ENCODE measurements at places on chromosomes 12 and 14.
A peak's percentile ranks its signal among the peaks of the same experiment; 100 is the strongest.

DNA sequence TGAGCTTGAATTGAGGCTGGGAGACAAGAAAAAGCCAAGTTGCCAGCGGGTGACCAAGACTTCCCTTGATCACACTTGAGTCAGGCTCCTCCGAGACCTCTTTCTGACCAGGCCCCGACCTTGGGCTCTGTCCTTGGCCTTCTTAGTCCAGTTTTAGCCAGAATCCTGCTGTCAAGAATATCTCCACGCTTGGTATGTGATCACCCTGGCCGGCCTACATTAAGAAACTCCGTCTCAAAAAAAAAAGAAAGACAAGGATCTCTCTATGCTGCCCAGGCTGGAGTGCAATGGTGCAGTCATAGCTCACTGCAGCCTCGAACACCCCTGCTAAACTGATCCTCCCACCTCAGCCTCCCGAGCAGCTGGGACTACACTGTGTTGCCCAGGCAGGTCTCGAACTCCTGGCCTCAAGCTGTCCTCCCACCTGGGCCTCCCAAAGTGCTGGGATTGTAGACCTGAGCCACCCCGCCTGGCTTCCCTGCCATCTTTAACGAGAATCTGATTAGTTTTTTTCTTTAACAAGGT lies 1.0 kb upstream of the ITPK1 start:
- DNase-seq, result no peak

- no peak for DNase-seq
Measured at GRCh38 chr14:21406213-21406612, 22.4 kb upstream of the SUPT16H start.

DNA sequence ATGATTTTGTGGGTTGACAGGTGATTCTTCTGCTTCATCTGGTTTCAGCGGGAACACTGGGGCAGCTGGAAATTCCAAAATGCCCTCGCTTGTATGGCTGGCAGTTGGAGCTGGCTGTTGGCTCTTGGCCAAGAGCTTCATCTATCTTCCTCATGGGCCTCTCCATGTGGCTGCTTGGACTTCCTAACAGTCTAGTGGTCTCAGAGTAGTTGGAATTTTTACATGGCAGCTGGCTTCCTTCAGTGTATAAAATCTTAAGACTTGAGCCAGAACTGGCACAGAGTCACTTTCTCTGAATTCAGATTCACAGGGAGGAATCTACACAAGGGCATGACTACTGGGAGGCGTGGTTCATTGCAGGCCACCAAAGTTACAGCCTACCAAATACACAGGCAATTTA lies 204.9 kb upstream of the RMST start:
- no peak for DNase-seq

DNA sequence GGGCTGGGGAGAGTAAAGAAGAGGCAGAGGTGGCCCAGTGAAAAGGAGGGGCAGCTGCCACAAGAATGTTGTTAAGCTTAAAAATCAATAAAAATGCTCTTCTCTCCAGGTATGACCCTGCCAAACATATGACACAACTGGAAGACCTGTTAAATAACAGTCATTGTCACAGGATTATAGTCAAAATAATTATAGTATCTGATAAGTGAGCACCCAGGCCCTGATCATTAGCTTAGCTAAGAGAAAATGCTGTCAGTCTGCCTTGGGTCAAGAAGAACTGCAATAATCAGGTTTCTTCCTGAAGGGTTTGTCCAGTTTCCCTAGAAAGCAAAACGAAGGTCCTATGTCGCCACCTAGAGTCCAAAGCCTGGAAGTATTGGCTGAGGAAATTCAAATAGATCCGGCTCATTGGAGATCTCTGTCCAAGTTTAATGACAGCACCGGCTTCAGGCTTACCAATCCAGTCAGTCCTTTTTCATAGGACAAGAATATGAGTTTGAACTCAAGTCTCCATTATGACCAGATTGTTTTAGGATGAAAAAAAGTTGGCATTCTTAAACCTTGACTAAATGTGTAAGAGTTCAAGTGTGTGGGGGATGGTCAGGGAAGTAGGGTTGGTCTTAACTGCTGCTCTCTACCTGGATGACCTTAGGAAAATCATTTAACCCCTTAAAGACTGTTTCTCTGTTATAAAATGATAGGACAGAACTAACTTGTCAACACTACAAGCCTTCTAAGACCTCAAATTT lies 22.5 kb upstream of the NKX2-8 start:
- peak; percentile 69 for DNase-seq

DNA sequence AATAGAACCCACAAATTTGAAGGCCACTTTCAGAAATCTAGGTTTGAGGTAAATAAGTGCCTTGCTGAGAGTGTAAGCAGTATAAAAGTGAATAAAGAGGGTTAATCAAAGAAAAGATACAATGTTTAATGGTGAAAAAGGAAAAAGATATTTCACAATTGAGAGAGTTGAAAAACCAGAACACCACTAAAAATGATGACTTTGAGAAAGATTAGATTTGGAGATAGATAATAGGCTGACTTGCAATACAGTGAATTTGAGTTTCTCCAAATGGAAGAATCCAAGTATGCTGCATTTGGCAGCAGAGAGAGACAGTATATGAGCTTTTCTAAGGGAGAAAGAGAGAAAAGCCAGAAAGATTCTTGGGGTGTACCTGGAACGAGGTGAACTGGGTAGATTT lies 2.2 kb downstream of the DENR start:
- DNase-seq, result no peak

- peak; percentile 54 for DNase-seq
Measured at GRCh38 chr14:37622231-37622923, 26.9 kb downstream of the TTC6 start.

DNA sequence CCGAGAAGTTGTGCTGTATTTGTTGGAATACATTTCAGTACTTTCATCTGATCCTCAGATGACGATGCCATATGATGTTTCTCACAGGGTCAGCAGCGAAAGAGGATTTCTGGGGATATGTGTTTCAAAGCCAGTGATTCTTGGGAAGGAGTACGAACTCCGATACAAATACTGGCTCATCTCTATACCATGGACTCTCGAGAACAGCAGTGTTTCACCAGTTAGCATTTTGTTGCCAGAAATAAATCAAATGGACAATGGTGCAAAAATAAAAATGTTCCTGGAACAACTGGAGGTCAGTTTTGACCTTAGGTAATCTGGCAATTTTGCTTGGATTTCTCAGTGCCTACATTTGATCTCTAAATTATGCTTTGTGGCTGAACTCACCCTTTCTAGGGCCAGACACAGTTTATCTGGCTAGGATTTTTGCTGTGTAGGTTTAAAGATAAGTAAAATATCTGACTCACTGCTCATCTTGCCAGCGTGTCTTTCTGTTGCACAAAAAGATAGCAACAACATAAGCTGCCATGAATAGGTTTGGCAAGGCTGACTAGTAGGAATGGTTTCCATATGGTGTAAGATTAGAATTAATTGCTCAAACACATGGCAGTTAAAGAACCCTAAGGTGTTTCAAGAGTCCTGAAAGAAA lies 11.0 kb upstream of the MGP start:
- no peak for DNase-seq

DNA sequence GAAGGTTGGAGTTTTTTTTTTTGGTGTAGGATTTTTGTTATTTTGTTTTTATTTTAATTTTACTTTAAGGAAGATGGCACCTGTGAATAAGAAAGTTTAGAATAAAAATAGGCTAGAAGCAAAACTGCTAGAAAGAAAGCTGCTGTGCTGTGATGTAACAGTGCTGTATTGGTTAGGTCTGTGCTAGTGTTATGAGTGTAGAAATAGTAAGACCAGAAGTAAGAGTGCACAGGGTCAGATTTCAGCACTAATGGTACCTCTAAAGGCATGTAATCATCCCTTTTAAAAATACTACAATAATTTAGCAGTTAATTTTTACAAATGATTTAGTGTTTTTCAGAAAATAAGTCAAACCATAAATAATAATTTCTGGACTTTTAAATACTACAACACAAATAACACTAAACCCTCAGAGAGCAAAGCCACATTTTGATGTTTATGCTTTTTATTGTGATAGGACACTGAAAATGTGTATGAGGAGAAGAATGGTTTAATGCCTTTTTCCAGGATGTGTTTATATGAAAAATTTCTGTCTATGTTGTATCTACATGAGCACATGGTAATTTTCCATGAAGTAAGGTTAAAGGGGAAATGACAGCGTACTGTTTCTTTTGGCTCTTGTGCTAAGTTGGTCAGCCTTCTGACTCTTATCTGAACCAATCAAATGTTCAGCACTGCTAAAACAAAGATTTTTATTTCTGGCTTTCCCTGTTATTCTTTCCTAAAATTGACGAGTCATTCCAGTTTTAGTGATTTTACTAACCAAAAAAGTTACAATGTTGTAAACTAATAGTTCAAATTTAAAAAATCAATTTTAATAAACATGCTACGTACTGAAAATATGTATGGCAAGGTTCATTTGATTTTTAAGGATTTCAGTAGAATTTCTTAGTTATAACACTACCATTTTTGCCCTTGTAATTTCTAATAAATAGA lies 96.1 kb downstream of the PPHLN1 start:
- no peak for DNase-seq

- DNase-seq, result peak; percentile 47
Measured at GRCh38 chr12:50986966-50987737, 34.8 kb downstream of the HIGD1C start.

DNA sequence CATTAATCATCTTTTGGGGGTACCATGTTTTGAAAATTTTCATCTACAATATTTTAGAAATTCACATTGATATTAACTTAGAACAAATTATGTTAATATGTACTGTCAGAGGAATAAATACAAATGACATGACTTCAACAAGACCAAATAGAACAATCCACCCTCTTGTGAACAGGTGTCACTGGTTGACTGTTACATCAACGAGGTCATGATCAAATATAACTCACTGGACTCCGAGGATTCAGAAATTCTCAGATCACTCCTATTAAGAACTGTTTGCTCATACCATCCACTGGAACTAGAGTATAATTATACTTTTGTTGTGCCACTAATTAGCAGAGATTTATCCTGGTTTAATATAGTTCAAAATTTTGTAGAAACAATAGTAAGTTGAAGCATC lies 318.8 kb downstream of the PRKD1 start:
- no peak for DNase-seq

- no peak for DNase-seq
Measured at GRCh38 chr12:78009031-78009430, 178.3 kb downstream of the NAV3 start.

DNA sequence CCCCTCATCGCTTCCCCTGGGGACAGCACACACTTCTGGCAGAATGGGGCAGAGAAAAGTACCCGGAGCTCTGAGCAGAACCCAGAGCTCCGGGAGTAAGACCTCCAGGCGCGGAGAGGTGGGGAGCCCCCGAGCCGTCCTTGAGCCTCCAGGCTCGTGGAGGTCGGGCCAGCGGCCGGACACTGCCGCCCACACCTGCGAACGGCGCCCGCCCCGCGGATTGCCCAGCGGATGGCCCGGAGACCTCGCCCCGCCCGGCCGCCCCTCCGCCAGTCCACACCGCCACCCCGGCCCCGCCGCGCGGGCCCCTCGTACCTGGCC lies 344 bp downstream of the SPTLC2 start:
- DNase-seq, result no peak
